Glomerular endothelial cell (primary cell): ENCODE measurements at places on chromosomes 3 and 15. TPM values are rescaled to one million over a fixed set of nuclear protein-coding genes. Genes with fewer than 3 reads are reported as not detected.

GRCh38 chr15:92949604-92950249 lies 49.6 kb downstream of the CHD2 start:
- no peak for DNase-seq

- DNase-seq, result no peak
These were observed 27.7 kb downstream of the DLG1 start for GRCh38 chr3:197270558-197271317.

DNA sequence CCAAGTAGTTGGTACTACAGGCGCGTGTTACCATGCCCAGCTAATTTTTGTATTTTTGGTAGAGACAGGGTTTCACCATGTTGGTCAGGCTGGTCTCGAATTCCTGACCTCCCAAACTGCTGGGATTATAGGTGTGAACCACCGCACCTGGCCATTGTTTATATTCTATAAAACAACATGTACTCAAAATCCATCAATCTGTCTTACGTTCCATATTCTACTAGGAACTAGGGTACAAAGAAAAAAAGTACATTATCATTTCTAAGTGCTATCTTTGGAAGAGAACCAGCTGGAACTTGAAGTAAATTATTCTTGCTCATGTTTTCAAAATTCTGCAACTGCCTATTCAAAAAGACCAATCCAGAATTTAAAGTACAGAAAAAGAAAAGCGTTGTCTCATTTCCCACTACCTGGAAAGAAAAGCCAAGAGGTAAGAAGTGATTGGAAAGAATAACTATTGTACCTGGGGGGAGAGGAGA lies 15.2 kb downstream of the SPPL2A start:
- DNase-seq, result no peak

GRCh38 chr15:57554812-57555179 lies 36.9 kb upstream of the MYZAP start:
- DNase-seq, result no peak

- no peak for DNase-seq
These were observed 376.2 kb downstream of the ZBTB20 start for GRCh38 chr3:114770874-114771273.

GRCh38 chr3:51718547-51719409 lies 11.9 kb downstream of the GRM2 start:
- peak; percentile 9 for DNase-seq

The AHSG gene
- not detected in 2 replicates for total RNA-seq

The SPTBN5 gene
- 6.8 and 15.0 TPM in 2 replicates for total RNA-seq
